NCI-H510A treated with DMSO at 0.1 percent for 48 hours (cell line): ENCODE measurements at places on chromosomes 4 and X.

- DNase-seq = no peak
Measured at GRCh38 chr4:98786866-98787265, 128.5 kb upstream of the TSPAN5 start.

DNA sequence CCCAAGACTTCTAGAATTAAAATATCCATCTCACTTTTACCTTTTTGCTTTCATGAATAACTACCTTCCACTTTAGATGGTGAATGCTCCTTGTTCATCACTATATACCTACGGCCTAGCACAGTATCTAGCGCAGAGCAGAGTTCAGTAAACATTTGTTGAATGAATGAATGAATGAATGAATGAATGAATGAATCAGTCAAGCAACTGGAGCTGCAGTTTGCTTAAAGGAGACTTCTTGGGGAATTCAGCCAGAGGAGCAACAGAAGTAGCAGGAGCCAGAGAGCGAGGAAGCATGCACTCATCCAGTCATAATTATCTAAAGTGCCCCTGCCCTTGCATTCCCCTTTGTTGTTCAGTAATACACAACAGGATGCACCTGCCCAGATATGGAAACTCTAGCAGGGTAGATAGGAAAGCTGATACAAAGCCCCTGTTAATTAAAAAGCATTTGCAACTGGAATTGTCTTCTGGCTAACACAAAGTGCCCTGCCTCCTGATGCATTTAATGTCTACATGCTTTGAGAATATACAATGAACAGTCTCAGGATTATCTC is 103.0 kb upstream of the MBNL3 start:
- DNase-seq = peak; percentile 48

DNA sequence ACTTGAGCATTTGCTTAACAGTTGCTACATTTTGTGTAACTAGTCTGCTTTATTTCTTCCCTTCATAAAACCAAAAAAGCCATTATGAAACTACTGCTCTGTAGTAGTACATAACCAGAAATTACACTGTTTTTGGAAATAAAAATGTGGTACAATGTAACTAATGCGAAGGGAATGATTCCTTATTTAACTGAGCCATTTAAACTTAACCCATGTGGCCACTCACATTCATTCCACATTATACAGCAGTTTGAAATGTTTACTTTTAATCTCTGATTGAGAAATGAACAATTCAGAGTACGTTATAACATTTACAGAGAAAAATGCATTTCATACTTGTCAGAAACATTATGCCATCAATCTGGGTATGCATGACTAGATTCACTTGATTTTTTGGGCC is 94.2 kb downstream of the NYX start:
- no peak for DNase-seq

DNA sequence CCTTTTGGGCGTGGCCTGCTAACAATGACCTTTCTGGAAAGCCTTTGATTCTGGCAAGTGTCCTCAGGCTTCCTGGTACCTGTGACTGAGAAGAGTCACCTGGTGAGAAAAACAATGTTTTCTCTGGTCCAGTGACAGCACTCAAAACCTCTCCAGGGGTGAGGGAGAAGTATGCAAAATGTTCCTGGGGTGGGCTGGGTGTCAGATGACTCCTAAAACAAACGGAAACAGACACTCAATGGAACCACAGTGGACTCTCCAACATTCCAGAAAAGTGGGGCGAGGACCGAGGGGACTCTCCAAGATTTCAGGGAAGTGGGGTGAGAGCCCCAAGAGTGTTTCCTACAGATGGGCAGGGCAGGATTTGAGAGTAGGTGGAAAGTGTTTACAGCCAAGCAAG is 69.5 kb downstream of the ANAPC4 start:
- peak; percentile 44 for DNase-seq

DNA sequence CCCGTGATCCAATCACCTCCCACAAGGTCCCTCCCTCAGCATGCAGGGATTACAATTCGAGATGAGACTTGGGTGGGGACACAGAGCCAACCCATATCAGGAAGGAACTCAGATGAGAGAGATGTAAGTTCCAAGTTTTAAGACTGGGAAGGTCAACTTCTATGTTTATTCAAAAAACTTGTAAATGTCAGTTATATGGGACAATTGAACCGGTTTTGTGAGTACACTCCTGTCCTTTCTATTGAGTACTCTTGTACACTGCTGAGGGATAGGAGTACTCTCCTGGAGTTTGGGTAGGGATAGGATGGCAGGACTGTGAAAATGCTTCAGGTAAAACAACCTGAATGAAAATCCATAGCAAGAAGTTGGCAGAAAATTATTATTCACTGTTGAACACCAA is 239.1 kb downstream of the ZNF674 start:
- DNase-seq = no peak
